ENCODE measurements at places on chromosomes 6 and 20. TPM values are rescaled to one million over a fixed set of nuclear protein-coding genes. Genes with fewer than 3 reads are reported as not detected.

EGFL8 gene
- not detected for polyA plus RNA-seq

VGLL2 gene
- not detected for polyA plus RNA-seq

CST4 gene
- not detected for polyA plus RNA-seq

HLA-DPA1 gene
- polyA plus RNA-seq: 796 TPM

LY86 gene
- 166 TPM for polyA plus RNA-seq

TNXB gene
- not detected for polyA plus RNA-seq

PAK1IP1 gene
- 11.7 TPM for polyA plus RNA-seq

PI3 gene
- polyA plus RNA-seq: not detected

FAM217A gene
- polyA plus RNA-seq: not detected

Measured in CD14-positive monocyte (primary cell).